ENCODE measurements at places on chromosomes 11 and 22.

DNA sequence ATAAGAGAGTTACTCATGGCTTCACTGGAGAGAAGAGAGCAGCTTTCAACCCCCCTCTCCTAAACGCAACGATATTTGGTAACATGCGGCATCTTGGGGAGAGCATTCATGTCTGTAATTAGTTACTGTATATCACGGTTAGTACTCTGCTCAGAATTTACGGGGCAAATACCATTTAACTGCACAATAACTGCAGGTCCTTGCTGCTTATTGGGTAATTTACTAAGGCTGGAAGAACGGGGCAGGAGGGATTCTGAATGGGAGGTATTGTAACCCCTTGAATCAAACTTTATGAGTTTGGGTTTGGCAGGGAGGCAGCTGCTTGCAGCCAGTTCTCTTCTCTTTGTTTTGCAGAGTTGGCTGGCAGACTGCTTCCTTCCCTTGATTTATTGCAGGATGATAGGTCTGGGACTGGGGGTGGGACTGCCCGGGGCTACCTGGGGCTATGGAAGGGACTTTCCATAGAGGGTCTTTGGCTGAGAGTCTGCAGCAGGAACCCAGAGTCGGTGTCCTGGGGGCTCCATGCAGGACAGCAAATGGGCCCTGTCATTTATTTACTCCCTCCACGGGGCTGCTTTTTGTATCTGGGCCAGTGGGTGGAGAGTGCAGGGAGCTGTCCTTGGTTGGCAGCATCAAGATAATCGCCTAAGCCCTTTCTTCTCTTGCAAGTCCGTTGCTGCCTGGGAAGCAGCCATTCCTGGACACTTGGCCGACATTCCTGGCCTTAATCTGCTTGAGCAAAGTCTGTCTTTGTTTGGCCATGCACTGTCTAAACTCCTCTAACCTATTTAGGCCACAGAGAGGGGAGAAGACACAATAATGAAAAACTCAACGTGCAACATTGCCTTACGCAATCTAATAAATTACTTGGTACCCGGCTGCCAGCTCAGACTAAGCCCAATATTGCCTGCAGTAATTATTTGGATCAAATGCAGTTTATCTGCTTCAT lies 188.9 kb downstream of the ST3GAL4 start:
- DNase-seq: no peak

DNA sequence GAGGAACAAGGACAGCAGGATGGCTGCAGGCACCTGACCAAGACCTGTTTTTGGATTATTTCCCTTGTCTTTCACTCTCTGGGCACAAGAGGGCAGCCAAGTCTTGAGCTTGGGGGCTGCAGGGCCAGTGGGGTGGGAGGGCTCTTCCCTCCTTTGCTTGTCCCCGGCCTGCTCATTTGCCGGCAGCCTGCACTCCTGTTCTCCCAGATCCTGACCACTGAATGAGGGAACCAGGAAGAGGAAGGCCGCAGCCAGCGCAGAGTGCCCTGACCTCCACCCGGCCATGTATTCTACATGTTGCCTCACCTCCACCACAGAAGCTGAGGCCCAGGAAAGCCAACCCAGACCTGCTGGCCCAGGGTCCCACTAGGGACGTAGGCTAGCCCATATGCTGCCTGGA lies 15.5 kb upstream of the NNMT start:
- DNase-seq: peak; percentile 7

DNA sequence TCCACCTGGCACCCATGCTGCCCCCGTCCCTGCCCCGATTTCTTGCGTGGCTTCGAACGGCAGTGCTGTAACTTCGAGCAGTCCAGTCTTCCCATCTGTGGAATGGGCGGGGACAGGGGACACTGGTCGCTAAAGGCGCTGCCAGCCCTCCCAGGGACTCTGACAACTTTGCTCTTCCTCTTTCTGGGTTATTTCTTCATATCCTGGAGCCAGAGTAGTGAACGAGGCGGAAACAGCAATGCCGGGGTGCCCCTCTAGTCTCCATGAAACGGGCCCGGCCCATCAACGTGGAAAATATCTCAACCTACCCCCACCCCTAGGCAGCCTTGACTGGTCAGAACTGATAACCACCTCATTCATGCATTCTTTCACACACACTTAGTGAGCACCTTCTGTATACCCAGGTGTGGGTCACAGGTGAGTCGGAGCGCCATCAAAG lies 42.8 kb downstream of the TRIOBP start:
- no peak for DNase-seq

DNA sequence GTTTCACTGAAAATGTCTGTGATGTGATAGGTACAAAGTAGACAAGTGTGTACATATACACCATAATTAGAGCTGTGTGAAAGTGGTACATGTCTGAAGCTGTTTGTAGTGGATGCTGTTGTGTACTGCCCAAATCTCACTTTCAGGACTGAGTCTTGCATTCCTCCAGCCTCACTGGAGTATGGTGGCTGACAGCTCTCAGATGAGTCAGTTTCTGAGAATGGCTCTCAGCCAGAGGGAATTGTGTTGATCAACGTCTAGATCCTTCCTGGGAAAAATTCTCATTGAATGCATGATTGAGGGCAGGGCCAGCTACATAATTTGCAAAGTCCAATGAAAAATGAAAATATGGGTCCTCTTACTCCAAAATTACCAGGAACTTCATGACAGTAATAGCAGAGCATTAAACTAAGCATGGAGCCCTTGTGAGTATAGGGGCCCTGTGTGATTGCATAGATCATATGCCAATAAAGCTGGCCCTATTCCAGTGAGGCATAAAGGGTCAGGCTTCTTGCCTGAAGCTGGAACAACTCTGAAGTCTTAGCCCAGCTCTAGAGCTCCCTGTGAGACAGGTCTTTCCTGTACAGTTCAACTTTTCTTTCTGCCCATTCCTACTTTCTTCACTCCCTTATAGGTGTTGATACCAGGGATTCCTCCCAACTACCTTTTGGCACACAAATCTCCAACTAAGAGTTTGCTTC lies 10.8 kb upstream of the CYP2R1 start:
- no peak for DNase-seq

- no peak for DNase-seq
These were observed 321.0 kb downstream of the NTM start for GRCh38 chr11:131691181-131692041.

DNA sequence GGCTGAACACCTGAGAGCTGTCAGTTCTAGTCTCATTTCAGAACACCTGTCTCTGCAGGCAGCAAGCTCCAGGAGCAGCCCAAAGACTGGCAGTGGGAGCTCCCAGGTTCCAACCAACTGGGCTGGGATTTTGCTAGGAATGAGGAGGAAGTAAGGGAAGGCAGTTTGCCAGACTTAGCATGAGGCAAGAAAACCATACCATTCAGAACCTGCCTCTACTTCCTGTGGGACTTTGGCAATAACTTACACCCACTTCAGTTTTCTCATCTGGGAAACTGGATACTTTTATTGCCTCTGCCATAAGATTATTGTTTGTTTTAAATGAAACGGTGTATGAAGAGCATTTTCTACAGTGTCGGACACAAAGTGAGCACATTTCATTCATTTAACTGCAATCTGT lies 363.7 kb upstream of the ISX start:
- no peak for DNase-seq

DNA sequence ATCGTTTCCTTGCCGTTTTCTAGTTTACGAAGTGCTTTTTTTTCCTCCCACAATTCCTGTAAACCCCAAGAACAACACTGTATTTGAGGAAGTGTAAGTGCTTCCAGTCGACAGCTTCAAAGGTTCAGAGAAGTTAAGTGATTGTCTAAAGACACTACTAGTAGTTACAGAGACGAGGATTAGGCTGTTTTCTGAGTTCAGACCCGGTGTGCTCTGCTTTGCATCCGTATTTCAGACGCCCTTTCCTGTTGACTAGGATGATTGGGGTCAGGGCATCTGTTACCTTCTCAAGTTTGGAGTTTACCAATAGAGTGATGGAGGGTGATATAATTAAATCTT lies 430 bp downstream of the CLP1 start:
- DNase-seq: no peak

DNA sequence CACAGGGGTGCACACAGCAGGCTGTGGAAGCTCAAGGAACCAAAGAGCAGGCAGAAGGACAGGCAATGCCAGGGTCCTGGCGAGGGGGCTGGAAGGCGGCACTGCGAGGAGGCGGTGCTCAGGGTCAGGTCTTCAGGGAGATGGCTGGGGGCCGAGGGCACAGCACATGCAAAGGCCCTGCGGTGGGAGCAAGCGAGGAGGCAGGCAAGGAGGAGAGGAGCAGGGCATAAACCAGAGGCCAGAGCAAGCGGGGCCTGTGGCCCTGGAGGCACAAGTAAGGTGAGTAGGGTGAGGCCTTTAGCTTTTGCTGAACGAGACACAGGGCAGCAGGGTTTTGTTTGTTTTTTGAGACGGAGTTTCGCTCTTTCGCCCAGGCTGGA lies 126.9 kb downstream of the ARHGAP8 start:
- no peak for DNase-seq

- DNase-seq: no peak
These were observed 8.8 kb downstream of the ZP1 start for GRCh38 chr11:60876168-60876485.

- no peak for DNase-seq
These were observed 15.7 kb upstream of the PAX6 start for GRCh38 chr11:31826536-31827438.

GRCh38 chr22:32218470-32218869 lies 13.6 kb upstream of the RFPL2 start:
- DNase-seq: no peak

DNA sequence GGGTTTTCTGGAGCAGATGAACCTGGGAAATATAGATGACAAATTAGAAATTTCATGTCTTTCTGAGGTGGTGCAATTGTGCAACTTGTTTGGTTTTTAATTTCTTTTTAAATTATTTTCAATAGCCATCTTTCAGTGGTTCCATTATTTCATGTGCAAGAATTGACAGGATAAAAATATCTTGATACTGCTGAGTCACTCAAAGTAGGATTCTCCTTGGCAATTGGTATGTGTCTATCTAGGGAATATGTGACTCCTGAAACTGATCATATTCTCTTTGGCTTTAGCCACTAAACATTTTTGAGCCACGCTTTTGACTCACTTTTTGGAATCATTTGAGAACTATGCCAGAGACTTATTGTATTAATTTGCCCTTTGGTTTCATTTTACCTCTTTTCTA lies 331.5 kb downstream of the KCNA4 start:
- no peak for DNase-seq

- DNase-seq: peak; percentile 27
These were observed 29.6 kb downstream of the RTN4R start for GRCh38 chr22:20238536-20238900.

DNA sequence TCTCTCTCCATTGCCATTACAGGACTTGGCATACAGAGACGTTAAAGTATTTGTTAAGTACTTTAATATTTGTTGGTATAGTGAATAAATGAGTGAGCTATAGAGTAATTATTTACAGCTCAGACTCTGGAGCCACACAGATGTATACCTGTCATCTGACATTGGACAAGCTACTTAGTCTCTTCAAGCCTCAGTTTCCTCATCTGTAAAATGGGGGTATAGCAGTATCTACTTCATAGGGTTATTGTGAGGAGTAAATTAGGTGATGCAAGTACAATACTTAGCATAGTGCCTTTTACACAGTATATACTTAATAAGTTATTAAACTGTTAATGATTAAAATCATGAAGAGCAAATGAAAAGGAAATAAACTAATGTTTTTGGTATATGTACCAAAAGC lies 203.2 kb downstream of the NAV2 start:
- no peak for DNase-seq

DNA sequence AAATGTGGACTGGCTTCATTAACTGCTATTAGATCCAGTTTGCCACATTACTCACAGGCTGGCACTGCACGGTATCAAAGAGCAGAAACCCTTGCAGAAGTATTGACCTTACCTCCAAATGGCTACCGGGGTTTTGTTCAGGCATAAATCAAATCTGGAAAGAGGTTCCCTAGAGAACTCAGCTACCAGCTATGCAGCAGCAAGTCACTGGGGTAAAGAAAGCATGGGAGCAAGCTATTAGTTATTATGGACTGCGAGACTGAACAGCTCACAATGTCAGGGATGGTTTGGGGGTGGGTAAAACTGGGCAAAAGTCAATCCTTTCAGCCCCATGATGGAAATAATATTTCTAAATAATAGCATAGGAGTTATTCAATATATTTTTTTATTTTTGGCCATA lies 128.1 kb downstream of the FANCF start:
- DNase-seq: no peak
